ENCODE measurements at places on chromosomes 11 and 22. TPM values are rescaled to one million over a fixed set of nuclear protein-coding genes. Genes with fewer than 3 reads are reported as not detected.
A peak's percentile ranks its signal among the peaks of the same experiment; 100 is the strongest.

DNA sequence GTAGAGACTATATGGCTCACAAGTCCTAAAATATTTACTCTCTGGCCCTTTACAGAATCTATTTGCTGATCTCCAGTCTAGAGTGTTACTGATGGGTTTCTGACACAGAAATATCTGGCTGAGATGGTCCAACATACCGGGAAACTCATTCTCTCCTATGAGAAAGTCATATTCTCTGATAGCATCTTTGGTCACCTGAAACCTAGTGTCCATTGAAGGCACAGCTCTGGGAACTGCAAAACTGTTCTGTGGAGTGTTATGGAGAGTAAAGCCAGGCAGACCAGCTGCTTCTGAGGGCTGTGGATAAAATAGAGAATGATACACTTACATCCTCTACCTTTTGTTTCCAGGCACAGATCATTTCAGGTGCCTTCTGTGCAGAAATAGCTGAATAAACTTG is 2.5 kb upstream of the C11orf24 start:
- DNase-seq: no peak

DNA sequence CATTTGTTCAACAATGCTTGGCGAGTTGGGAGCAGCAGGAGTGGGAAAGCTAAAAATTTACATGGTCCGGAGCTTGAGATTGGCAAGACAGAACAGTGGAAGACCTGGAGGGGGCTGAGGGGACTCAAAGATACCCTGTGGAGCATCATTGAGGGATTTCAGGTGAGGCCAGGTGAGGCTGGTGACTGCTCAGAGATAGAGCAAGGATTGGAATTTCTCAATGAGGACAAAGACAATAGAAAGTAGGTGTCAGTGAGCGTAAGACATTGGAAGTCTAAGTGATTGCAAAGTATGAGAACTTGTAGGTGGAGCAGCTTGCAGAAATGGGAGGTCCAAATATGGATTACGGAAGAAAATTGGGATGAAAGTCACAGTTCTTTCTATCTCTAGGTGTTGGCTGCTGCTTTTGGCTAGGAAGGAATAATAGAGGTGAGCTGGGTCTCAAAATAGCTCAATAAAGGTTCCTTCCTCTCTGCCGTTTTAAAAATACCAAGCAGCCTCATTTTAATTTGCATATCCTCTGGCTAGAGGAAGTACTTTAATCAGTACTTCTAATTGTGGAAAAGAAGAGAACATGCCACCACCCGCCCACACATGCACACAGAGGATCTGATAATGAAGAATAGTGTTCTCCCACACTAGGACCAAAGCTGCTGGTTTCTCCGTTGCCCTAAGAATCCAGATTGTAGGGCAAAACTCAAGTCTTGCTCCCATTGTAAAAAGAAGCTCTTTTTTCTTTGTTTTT is 41.8 kb upstream of the SORL1-AS1 start:
- DNase-seq: no peak

- no peak for DNase-seq
These were observed 81.4 kb downstream of the TIMP3 start for GRCh38 chr22:32882774-32883530.

DNA sequence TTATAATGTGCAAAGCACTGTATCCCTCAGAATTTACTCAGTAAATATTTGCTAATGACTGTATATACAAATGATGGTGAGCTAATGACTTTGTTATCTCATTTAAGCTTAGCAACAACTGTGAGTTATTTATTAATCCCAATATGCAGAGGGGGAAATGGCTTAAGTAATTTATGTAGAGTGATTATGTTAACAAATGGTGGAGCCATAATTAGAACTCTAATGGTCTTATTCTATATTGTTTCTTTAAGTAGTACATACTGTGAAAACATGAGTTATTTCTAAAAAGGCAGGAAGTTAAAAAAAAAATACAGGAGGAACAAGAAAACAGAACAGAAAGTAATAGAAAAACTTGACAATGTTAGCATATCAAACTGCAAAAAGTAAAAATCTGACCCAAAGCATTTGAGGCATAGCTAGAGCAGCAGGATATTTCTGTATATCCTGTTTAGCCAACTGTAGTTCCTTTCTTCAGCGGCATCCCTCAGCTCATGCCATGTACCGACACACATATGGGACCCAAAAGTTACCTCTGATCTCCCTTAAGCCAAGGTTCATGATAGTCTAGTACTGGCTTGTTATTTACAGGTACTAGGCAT is 94.2 kb downstream of the FCHSD2 start:
- no peak for DNase-seq

DNA sequence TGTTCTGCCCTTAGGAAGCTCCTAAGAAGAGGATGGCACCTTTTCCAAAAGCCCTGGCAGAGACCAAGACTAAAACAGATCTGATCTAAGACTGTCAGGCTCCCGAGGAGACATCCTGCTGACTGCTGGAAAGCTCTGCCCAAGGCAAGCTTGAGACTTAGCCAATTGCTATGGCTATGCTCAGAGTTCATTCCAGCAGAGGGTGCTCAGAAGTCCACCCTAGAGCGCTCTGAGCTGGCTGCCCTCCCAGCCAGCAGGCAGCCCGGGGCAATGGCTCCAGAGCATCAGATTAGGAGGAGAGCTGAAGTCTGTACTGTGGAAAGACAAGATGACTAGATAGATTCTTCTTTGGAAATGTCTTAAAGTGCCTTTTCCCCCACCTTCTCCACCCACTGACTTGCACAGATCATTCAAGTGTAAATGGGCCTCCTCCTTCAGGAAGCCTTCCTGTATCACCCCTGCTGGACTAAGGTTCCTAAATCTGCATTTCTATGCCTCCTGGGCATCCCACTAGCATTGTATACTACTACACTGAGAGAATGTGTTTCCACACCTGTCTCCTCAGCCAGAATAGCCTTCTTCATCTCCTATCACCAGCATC is 23.4 kb downstream of the LRRC55 start:
- DNase-seq: no peak

DNA sequence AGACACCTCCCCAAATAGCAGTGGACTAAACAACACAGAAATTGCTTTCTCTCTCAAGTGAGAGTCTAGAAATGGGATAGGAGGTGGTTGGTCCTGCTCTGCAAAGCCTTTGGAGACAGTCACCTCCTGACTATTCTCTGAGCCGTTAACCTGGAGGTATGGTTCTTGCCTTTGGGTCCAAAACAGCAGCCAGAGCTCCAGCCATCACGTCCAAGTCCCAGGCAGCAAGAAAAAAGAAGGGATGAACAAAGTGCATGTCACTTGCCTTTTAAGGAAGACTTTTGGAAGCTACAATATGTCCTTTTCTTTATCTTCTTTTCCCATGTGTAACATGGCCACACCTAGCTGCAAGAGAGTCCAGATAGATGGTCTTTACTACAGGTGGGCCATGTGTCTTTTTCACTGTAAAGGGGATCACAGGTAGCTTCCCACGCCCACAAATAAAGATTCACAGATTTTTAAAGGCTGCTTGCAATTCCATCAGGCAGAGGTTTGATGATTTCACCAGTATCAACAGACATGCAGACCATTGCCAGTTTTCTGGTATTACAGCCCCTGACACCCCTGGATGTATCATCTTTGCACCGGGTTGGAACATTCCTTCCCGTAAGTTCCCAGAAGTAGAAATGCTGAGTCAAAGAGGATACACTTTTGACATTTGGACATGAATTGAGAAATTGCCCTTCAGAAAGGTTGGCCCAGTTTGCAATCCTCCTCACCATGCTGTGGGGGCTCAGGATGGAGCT is 66.0 kb downstream of the MYEOV start:
- DNase-seq: no peak

DNA sequence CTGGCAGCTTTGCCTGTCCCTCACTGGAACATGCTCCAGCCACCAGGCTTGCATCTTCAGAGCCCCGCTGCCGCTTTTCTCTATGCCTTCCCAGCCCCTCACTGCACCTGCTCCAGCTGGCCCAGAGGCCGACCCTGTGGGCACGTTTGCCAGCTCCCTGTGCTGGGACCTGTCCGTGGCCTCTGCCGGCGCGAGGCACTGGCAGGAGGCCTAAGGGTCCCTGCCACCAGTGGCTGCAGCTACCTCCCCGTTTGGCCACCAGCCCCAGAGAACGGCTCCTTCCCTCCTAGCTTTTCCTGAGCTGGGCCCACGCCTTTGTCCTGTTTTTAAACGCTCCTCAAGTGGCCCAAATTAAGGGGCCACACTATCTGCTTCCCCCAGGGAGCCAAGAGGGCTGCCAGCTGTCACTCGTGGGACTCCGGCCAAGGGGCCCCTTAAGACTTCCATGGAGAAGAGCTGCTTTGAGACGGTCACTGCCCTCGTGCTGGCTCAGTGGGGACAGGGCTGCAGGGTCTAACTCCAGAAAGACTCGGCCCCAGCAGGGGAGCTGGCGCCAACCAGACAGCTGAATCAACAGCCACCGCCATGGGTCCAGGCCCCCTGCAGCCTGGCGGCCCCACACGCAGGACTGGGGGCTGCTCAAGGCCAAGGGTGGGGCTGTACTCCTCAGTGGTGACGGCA is 24.6 kb upstream of the WNT7B start:
- DNase-seq: no peak

DNA sequence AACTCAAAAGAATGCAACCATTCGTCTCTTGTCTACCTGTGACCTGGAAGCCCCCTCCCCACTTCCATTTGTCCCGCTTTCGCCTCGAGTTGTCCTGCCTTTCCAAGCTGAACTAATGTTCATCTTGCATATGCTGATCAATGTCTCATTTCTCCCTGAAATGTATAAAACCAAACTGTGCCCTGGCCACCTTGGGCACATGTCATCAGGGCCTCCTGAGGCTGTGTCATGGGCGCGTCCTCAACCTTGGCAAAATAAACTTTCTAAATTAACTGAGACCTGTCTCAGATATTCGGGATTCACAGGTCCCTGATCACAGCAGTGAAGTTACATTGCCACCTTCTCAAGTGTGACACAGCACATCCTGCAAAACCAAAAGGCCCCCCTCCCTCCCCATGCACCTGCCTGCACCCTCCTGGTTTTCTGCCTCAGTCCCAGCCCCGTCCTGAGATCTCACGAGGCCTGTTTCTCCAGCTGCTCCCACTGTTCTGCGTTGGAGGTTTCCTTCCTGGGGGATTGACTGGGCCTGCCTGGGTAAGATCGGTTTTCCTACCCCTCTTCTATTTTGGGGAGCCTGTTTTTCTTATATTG is 1328.7 kb downstream of the TBC1D22A start:
- no peak for DNase-seq

GRCh38 chr11:115455613-115456012 is 48.6 kb downstream of the CADM1 start:
- no peak for DNase-seq

- peak; percentile 88 for DNase-seq
These were observed at the start of gene NCAM1 for GRCh38 chr11:112961146-112961668. NCAM1 (plus strand) TSS chr11:112961420.

GRCh38 chr11:61635304-61635703 is 44.9 kb upstream of the DAGLA start:
- no peak for DNase-seq

DNA sequence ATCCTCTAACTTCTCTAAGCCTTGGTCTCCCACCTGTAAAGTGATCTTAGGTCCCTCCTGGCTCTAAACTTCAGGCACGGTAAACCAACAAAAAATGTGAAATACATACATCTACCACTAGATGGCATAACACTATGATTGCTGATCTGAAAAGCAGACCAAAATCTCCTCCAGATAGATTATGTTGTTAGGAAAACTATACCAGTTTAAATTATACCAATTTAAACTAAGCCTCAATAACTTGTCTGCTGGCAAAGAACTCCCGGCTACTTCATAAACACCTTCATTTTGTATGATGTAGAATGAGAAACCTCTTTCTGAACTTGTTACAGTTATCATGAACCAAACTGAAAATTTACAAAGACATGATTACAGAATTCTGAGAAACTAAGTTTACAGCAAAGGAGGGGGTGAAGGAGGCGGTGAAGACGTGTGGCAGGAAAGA is 85.9 kb downstream of the SBF2 start:
- peak; percentile 23 for DNase-seq

DNA sequence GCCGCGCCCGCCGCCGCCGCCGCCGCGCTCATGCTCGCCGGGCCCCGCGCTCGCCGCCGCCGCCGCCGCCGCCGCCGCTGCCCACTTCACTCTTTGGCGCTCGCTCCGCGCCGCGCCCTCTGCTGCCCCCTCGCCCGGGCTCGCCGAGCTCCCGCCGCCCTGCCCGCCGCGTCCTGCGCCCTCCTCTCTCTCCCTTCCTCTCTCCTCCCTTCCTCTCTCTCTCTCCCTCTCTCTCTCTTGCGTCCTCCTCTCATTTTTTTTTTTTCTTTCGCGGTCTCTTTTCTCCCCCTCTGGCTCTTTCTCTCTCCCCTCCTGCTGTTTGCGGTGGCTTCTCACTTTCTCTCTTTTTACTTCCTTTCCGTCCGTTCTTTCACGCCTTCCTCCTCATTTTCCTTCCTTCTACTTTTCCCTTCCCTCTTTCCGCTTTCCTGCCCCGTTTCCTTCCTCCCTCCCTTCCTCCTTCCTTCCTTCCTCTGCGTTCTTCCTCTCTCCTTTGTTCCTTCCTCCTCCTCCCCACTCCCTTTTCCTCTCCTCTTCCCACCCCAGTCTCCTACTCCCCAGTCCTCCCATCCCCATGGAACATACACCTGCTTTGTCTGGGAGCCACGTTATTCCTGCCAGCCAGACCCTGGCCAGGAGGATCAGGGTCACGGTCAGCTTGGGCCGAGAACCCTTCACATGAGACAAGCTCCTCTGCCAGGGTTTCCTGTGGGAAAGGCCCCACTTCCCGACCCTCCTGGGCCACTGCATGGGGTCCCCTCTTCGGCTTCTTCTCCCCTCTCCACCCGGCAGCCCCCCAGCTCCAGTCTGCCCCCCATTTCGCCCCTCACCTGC is 19.3 kb upstream of the SHISAL1 start:
- DNase-seq: no peak

- DNase-seq: no peak
These were observed 55.9 kb upstream of the BARX2 start for GRCh38 chr11:129319751-129320150.

- DNase-seq: no peak
These were observed 71.6 kb downstream of the RPL27A start for GRCh38 chr11:8754241-8754640.

KRTAP5-10 gene
- not detected for polyA plus RNA-seq

TRPC6 gene
- 13.3 TPM for polyA plus RNA-seq

KCNK4 gene
- not detected for polyA plus RNA-seq

TRIM29 gene
- 2.9 TPM for polyA plus RNA-seq

TRIM48 gene
- polyA plus RNA-seq: not detected

ACTN3 gene
- polyA plus RNA-seq: 141 TPM

OVOL1 gene
- polyA plus RNA-seq: not detected

DCDC1 gene
- polyA plus RNA-seq: 0.08 TPM

INPP5J gene
- 1.6 TPM for polyA plus RNA-seq

VWCE gene
- polyA plus RNA-seq: 4.9 TPM

APLNR gene
- 110 TPM for polyA plus RNA-seq

POU2AF2 gene
- not detected for polyA plus RNA-seq

PNPLA3 gene
- 0.39 TPM for polyA plus RNA-seq

ABCG4 gene
- polyA plus RNA-seq: 0.34 TPM

B4GALNT4 gene
- 12.4 TPM for polyA plus RNA-seq

CNTN5 gene
- 4.7 TPM for polyA plus RNA-seq

ARHGAP32 gene
- polyA plus RNA-seq: 18.4 TPM

Data from hindlimb muscle (tissue), 1 donor.